ENCODE measurements at places on chromosomes 13 and 19.

GRCh38 chr13:52922961-52923360 lies 74.5 kb upstream of the PCDH8 start:
- no peak for DNase-seq

GRCh38 chr13:36789730-36790129 lies 29.3 kb upstream of the RFXAP start:
- DNase-seq, result no peak

DNA sequence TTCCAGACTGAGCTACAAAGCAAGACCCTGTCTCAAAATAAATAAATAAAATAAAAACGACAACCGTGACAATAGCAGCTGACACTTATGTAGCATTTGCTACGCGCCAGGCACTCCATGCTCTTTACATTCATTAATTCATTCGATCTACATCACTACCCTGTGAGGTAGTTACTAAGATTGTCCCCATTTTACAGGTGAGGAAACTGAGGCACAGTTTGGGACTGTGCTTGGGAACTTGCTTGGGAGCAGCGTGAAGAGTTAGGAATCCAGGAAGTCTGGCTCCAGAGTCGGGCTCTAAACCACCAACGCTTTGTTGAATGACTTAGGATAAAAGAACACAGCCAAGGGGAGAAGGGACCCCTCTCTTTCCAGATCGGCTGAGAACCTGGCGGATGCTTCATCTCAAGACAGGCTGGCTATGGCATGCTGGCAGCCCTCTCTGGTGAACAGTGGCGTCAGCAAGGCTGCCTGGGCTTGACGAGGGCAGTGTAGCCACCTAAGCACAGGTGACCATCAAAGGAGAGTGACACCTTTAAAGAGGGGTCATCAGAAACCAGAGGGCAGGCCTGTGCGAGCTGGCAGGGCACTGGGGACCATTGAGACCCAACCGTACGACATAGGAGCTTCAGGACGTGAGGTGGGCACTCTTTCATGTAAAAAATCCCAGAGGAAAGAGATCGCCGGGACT lies 591 bp downstream of the DOHH start:
- DNase-seq, result no peak

- DNase-seq, result no peak
These were observed 1000.6 kb downstream of the OLFM4 start for GRCh38 chr13:54029226-54029625.

All from activated naive CD4-positive, alpha-beta T cell treated with anti-CD3 and anti-CD28 coated beads, Interleukin-2, amount 10 ng/mL, durations not matched to agents 7 days and 5 days (primary cell).